ENCODE measurements at places on chromosomes 12 and 14.

DNA sequence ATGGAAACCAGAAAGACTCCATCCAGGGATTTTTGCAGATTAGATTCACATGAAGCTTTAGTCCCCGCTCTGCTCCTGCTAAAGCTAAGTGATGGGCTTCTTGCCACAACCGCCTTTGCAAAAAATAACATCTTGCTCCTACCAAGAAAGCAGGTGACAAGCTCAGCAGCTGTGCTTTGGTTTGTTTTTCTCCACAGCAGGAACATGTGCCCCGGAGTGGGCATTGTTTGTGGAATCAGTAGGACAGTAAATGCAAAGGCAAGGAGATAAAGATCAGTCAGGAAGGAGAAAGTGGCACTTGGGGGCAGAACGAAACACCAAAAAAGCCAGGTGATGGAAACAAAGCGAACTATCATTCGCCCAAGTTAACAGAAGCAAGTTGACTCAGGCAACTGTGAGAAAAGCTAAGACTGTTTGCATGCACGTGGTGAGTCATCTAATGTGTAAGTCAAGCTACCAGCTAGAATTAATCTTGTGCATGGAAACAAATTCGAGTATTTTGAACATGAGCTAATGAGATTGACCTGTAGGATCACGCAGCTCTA, 165.5 kb upstream of the PLXNC1 start:
- DNase-seq = no peak

GRCh38 chr14:22791301-22791700, 23.9 kb downstream of the SLC7A7 start:
- DNase-seq = no peak

GRCh38 chr14:64536488-64537245, 3.9 kb upstream of the HSPA2 start:
- DNase-seq = no peak

DNA sequence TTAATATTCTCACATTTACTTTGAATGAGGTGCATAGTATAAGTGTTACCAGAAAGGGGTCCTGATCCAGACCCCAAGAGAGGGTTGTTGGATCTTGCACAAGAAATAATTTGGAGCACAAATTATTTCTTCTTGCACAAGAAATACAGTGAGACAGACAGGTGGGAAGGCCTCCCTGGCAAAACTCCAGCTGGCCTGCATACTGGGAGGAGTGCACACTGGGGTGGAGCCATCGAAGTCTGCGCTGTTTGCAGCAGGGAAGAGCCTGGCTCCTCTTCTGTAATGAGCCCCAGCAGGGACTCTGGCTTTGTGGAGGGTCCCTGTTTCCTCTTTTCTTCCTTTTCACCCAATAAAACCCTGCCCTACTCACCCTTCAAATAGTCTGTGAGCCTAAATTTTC, 141.6 kb downstream of the GLT1D1 start:
- no peak for DNase-seq

GRCh38 chr12:9760699-9761418, at the start of gene CD69:
Gene CD69 (minus strand): TSS chr12:9760901. CDS start chr12:9760820, 81 bp downstream.
- DNase-seq = peak; percentile 70

DNA sequence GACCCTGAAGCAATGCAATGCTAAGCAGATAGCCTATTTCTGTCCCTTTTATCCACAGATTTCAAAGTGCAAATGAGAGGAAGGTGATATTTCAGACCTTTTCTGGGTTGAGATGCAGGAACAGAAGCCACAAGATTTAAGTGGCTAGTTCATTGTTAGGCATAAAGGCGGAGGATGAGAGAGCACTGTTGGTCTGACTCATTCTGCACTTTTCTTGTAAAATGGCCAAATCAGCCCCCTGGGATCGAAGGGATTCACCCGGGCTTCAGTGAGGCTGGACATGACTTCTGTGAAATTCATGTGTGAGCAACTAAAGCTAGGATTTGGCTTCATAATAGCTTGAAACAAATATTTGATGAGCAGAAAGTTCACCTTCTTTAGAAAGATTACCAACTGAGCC, 101.9 kb upstream of the OVCH1 start:
- DNase-seq = no peak

- DNase-seq = no peak
These were observed 19.0 kb upstream of the GPRC5A start for GRCh38 chr12:12872139-12872933.

DNA sequence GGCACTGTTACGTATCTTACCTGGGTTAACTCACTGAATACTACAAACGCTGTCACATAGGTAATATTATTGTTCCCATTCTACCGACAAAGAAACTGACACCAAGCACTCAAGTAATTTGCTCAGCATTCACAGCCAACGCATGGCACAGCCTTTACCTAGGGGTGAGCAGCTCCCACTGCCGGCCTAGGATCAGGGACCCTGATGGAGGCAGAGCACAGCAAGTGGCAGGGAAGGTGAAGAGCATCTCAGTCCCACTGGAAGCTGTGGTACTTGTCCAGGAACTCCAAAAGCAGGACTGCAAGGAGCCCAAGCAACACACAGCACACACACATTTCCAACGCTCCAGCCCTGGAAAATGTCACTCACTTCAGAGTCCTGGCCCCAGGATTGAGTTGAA, 111.8 kb upstream of the CDKN3 start:
- DNase-seq = no peak

DNA sequence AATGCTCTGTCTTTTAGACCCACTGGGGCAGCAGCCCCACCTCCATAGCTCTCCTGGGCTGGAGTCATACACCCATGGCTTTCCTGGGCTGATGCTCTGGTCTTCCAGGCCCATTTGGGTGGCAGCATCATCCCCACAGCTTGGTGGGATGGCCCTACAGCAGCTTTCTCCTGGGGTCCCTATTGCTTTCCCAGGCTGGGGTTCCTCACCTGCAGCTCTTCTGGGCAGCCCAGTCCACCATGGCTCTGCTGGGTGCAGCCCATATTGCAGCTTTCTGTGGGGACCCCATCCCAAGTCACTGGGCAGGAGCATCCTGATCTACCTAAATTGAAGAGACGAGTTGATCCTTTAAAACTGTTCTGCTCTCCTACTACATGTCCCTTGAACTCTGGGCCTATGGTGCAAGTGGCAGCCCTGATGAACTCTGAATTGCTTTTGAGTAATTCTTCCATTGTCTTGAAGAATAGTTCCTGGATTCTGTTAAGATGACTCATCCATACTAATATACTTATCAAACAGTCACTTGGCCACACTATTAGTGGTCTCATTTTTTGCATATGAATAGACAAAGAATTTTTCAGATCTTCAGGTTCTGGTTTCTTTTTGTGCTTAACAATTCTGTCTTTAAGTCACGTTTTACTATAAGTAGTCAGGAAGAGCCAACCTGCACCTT, 390.1 kb downstream of the DPF3 start:
- DNase-seq = no peak

- DNase-seq = no peak
These were observed 79.4 kb downstream of the TPH2 start for GRCh38 chr12:72018036-72018435.

GRCh38 chr12:88238406-88238805, 96.3 kb downstream of the TMTC3 start:
- DNase-seq = no peak

GRCh38 chr14:65588426-65589140, 176.1 kb downstream of the FUT8 start:
- DNase-seq = no peak

- peak; percentile 22 for DNase-seq
These were observed 507 bp upstream of the FKBP4 start for GRCh38 chr12:2794191-2794735.

DNA sequence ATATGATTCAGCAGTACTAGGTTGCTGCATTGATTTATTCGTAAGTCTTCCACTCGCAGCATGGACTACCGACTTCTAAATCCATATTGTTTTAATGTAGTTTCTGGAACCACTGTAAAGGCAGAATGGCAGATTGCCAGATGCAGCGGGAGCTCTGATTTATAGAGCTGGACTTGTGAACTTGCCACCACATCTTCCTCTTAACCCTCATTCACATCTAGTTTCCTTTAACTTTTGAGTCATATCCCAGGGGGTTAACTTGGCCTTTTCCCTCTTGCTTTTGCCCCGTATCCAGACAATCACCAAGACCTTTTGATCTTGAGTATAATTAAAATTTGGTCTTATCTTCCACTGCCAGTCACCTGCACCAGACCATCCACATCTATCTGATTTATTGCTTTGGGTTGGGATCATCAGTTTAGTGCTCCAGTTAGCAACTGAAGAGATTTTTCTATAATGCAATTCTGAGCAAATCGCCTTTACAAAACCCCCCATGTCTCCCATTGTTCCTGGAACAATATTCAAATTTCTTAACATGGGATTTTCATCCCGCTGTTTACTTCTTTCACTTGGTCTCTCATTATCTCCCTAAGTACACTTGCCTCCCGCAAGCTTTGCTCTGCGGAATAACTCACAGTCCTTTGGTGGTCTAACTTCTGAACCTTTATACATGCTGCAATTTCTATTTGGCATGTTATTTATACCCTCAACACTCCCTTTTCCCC, 130.5 kb downstream of the ACSS3 start:
- no peak for DNase-seq

DNA sequence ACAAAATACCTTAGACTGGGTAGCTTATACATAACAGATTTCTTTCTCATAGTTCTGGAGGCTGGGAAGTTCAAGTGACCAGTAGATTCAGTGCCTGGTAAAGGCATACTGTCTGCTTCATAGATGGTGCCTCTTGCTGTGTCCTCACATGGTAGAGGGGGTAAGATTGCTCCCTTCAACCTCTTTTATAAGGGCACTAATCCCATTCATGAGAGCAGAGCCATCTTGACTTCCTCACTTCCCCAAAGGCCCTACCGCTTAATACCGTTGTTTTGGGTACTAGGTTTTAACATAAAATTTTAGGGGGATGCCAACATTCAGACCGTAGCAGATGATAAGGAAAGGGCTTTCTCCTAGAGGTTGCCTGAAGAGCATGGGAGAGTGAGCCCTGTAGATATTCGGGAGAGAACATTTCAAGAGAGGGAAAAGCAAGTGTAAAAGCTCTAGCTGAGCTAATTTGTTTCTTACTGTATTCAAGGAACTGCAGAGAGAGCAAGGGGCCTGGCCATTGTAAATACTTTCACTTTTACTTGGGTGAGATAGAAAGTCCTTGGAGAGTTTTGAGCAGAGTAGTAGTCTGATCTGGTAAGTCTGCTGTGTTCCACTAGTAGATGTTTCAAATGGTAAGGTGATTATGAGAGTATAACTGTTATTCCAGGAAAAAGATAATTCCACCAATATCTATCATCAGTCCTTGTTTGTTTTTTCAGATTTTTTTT, 27.3 kb downstream of the FRS2 start:
- DNase-seq = no peak

DNA sequence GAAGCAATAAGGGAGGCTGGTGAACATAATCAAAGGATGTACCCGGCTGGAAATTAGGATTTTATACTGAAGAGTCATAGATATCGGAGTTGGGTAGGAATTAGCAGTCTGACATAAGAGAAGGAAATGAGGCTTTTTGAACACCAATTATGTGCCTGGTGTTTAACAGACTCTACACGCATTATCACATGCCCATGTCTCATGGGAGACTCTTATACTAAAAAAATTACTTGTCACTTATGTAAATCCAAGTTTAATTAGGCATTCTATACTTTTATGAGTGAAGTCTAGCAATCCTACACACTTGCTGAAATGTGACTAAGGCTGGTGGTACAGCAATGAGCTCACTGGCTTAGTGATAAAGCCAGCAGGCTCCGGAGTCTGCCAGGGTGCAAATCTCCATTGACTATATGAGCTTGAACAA, 93.5 kb downstream of the NUAK1 start:
- DNase-seq = no peak

GRCh38 chr12:54486173-54486867, 11.2 kb upstream of the NCKAP1L start:
- DNase-seq = no peak

- DNase-seq = no peak
These were observed 26.9 kb downstream of the SAMD4A start for GRCh38 chr14:54593860-54594259.

DNA sequence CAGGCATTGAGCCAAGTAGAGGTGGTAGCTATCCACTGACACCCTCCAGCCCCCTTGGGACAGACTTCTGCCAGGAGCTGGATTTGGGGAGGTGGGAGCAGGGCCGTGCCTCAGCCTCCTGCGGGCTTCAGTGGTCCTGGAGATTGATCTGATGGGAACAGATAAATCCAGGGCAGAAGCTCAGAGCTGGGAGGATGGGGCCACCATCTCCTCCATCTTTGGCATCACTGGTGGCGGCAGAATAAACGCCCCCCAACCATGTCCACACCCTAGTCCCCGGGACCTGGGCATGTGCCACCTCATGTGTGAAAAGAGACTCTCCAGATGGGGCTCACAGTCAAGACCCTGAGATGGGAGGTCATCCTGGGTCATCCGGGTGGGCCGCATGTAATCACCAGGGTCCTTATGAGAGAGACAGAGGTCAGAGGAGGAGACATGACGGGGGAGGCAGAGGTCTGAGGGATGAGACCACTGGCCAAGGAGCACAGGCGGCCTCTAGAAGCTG, 209.6 kb upstream of the RTL1 start:
- no peak for DNase-seq

DNA sequence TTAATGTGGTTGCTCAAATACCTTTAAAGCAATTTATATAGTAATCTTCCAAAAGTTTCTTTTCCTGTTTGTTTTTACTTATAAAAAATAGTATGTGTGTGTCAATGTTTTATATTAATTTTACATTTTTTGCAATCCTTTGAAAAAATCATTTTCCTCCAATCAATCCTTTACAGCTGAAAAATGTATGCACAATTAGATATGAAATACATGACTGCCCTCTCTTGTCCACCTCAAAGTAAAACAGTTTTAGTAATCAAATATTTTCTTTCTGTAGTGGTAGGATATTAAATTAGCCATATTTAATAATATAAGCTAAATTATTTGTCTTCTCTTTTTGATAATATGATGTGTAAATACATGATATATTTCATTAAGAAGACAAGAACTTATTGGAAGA, 269.9 kb downstream of the ADAMTS20 start:
- DNase-seq = no peak

DNA sequence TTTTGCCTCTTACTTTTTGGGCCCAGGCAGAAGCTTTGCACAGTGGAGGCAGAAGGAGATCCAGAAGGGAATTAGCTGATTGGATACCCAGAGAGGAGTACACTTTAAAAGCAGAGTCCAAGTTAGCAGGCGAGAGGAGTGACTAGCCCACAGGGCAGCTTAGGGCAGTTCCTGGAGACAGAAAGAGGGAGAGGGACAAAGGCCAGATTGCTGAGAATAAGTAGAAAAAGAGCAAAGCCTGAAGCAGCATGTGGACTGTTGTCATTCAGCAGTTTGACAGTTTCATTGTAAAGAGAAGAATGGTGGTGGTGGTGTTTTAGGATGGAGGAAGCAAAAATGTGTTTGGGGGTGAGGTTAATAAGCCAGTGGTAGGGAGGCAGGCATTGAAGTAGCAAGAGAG, 95.1 kb downstream of the PELI2 start:
- no peak for DNase-seq
